NCI-H510A treated with DMSO at 0.1 percent for 48 hours (cell line): ENCODE measurements at places on chromosomes 13 and 19.

DNA sequence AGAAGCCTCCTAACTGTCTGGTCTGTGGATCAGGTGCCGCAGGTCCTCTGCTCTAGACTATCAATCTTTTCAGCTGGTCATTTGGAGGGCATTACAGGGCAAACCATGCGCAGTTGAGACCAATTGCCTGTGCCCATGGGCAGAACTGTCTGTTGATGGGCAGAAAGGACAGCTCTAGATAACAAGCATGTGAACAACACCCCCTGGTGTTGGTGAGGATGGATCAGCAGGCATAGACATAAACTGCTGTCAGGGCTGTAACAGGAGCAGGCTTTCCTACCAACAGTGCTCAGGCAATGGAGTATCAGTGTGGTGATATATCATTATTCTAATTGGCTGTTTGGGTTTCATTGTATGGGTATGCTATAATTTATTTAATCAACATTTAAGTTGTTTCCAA is 104.7 kb upstream of the KL start:
- DNase-seq = no peak

- DNase-seq = no peak
These were observed 12.2 kb downstream of the FPR3 start for GRCh38 chr19:51807111-51807701.

DNA sequence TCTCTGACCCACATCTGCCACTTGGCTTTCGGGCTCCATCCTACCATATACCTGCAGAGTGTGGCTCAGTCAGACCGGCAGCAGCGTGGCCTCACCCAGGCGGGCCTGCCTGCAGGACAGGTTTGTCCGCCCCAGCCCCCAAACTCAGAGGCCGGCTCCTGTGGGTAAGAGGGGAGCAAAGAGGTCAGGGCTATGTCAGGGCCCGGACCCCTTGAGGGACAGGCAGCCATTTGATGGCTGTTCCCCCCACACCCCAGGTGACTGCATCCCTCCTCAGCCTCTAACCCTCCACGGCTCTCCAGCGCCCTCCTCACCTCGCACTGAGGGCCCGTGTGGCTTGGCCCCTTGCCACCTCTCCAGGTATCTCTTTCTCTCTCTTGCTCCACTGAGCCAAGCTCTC is 12.3 kb upstream of the ZBTB32 start:
- no peak for DNase-seq

GRCh38 chr13:31670831-31671617 is 68.3 kb upstream of the RXFP2 start:
- no peak for DNase-seq

- no peak for DNase-seq
These were observed 8.6 kb downstream of the NPAS1 start for GRCh38 chr19:47028195-47028601.

DNA sequence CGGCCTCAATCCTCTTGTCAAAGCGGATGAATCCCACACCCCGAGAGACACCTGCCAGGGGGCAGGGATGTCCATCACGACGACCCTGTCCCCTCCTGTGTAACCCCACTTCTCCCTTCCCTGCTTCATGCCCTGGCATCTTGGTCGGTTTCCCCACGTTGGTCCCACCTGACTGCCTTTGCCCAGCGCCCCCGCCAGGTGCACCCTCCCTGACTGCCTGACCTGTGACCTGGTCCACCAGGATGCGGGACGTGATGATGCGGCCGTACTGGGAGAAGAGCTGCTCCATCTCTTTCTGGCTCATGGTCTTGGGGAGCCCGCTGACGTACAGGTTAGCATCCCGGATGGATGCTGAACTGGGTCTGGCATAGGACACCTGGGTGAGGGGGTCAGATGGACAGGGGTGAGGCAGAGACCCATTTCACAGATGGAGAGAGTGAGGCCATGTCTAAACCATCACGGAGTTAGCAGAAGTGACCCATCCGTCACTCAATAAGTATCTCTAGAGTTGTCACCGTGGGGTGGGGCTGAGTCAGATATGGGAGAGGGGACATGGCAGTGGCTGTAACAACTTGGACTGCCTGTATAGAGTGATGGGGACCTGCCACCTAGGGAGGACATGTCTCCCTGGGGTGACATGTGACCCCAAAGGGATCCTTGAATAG is 22.5 kb downstream of the ELAVL3 start:
- DNase-seq = no peak

GRCh38 chr19:1181606-1182005 is 7.5 kb upstream of the SBNO2 start:
- DNase-seq = no peak

DNA sequence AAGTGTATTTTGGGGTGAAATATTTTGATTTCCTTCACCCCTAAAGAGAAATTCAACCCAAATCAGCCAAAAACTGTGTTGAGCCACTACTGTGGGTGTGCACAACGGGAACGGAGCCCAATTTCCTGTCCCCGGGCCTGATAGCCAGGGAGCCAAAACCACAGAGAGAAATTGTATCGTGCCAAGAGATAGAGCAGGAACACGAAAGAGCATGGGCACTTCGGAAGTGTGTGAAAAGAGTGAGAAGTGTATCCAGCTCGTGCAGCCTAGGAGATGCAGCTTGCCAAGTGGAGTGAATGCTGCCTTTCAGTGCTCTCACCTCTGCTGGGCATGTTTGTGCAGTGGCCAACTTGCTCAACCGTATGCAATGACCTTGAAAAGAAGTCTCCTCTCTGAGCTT is 19.4 kb upstream of the PLEKHF1 start:
- no peak for DNase-seq

GRCh38 chr13:60869941-60870613 is 473.1 kb downstream of the TDRD3 start:
- DNase-seq = no peak

GRCh38 chr13:30253830-30254229 is 53.5 kb downstream of the KATNAL1 start:
- DNase-seq = no peak

DNA sequence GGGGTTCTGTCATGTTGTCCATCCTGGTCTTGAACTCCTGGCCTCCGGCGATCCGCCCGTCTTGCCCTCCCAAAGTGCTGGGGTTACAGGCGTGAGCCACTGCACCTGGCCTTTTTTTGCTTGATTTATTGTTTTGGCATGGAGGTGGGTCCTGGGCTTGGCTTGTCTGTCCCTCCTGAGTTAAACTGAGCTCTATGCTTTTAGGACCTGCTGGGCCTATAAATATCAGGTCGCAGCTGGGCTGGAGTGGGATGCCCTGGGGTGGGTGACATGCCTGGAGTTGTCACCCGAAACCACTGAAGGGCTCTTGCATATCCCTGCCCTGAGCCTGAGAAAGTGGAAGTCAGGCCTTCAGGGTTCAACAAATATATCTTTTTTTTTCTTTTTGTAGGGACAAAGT is 5.5 kb downstream of the ARRDC5 start:
- no peak for DNase-seq

GRCh38 chr13:24670961-24671381 is 9.2 kb upstream of the ATP12A start:
- no peak for DNase-seq

GRCh38 chr19:14412324-14412995 is 6.7 kb downstream of the DDX39A start:
- DNase-seq = no peak

GRCh38 chr13:32323912-32324311 is 8.6 kb downstream of the BRCA2 start:
- no peak for DNase-seq

- no peak for DNase-seq
These were observed 81.9 kb downstream of the TUBGCP3 start for GRCh38 chr13:112506046-112506445.

DNA sequence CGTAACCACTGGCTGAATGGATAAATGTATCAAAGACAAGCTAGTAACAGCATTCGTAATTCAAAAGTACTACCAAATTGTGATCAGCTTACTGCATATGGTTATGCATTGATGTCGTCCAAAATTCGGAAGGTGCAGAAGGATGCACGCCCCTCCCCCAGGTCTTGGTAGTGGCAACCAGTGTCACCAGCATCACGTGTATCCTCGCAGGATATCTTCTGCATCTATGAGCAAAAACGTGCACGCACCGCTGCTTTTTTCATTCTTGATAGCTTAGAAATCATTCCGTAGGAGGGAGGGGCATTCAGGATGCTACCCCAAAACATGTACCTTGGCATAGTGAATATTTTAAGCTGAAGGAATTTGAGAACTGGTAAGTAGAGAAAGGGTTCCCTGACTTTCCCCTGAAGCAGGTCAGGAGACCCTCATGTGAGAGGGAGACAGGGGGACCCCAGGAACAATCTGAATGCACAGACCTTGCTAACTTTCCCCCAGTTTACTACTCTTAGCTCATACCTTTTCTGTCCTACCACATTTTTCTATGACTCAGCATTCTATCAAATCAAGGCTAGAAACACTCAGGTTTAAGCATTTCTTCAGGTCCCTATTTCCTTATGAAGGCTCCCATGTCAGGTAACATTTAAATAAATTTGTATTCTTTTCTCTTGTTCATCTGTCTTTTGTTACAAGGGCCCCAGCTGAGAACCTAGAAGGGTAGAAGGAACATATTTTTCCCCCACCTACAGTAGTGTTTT is 61.2 kb upstream of the TM9SF2 start:
- no peak for DNase-seq

DNA sequence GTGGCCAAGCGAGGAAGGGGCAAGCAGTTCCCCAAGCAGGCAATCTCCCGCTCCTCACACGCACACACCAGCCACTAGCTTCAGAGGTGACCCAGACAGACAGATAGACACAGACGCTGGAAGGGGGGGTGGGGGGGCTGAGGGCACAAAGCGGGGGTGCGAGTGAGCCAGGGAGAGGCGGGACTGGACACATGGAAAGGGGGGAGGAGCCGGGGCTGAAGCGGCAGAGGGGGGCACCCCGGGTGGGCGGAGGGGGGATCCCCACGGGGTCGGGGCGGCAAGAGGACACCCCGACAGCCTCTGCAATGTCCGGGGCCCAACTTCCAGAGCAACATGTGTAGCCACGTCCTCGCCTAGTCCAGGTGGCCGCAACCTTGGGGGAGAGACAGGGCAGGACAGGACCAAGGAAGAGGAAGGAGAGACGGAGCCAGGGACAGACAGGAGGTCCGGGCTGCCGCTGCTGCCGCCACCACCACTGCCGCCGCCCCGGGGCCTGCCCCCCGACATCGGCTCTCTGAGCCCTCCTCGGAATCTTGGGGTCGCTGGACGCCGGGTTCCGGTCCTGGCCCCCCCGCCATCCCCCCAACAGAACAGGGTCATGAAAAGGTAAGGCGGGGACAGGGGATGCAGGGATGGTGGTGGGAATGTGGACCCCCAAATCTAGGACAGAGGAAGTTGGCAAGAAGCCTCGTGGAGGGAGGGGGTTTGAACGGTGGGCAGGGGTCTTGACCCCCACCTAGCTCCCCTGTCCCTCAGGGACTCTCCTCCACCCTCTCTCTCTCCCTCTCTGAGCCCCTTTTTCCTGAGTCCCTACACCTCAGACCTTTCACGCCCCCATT is 1.1 kb downstream of the GRIN2D start:
- no peak for DNase-seq

DNA sequence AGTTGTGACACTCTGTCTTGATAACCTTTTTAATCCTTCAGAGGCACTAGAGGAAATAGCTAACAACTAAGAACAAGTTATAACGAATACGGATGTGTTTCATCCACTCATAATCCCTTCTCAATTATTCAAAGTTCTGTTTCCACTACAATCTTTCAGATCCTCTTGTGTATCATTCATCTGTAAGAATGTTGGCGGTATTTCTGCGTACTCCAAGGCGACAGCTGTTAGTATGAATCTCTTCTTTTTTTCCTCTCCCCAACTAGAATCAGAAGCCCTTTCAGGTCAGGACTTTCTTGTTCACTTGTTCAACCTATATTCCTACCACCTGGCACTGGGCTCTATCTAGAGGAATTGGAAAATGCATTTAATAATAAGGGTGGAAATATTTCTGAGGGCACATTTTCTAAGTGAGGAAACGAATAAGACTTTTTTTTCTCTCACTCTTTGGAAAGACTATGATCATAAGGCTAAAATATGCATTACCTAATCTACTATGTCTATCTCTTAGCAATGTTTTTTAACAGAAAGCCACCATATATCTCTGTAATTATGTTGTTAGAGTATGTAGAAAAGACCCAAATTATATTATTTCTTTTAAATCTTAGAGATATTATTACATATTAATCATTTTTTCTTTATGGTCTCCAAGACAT is 492.9 kb downstream of the PCDH20 start:
- DNase-seq = no peak

GRCh38 chr13:85529218-85529594 is 270.0 kb downstream of the SLITRK6 start:
- no peak for DNase-seq

GRCh38 chr13:45737571-45738017 is 35.5 kb downstream of the CBY2 start:
- DNase-seq = no peak

GRCh38 chr19:47573071-47574026 is at the start of gene ZNF541:
Gene ZNF541 (minus strand): TSS chr19:47573148. CDS start chr19:47555856, 17,292 bp downstream.
- no peak for DNase-seq

DNA sequence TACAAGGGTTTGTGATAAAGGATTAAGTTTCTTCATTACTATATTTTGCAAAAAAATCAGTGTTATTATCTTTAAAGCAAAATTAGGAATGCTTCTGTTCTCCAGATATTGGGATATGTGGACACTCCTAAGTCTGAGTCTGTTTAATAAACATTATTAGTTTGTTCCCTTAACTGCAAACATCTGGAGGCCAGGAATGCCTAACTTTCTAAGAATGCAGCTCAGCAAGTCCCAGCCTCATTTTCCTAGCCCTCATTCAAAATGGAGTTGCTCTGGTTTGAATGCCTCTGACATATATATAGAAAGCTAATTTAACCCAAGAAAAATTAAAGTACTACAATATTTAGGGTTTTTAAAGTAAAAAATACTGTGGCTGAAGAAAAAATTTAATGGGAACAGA is 33.6 kb upstream of the EDNRB start:
- DNase-seq = no peak

DNA sequence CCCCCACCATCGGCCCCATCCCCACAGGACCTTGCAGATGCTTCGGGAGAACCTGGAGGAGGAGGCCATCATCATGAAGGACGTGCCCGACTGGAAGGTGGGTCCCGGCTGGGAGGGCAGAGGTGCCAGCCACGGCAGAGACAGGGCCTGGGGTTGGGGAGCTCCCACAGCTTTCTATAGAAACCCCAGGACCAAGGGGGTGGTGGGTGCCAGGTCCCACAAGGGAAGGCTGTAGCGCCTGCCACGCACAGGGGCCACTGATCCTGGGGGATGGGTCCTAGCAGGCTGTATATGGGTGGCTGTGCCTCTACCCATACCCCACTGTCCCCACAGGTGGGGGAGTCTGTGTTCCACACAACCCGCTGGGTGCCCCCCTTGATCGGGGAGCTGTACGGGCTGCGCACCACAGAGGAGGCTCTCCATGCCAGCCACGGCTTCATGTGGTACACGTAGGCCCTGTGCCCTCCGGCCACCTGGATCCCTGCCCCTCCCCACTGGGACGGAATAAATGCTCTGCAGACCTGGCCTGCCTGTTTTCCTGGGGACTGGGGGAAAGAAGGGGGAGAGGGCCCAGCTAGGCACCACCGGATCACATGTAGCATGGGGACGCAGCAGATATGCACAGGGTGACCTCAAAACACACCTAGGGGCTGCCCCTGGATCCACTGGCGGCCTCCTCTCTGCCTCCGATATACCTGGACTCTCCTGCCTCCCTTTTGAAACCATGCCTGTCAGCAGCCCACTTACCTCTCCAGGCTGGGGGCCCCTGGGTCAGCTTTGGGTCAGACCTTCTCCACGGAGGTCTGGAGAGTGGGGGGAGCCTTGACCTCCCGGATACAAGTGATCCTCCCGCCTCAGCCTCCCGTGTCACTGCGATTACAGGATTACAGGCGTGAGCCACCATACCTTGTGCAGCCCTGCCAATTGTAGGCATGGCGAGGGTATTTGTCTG is 761 bp upstream of the YJEFN3 start:
- DNase-seq = no peak

GRCh38 chr19:16244091-16244490 is 46.4 kb downstream of the AP1M1 start:
- DNase-seq = no peak

GRCh38 chr19:55554302-55554701 is 9.0 kb upstream of the SBK3 start:
- no peak for DNase-seq
